ENCODE measurements at places on chromosomes 6 and 20.

GRCh38 chr6:46651816-46652215, 802 bp downstream of the CYP39A1 start:
- no peak for DNase-seq

DNA sequence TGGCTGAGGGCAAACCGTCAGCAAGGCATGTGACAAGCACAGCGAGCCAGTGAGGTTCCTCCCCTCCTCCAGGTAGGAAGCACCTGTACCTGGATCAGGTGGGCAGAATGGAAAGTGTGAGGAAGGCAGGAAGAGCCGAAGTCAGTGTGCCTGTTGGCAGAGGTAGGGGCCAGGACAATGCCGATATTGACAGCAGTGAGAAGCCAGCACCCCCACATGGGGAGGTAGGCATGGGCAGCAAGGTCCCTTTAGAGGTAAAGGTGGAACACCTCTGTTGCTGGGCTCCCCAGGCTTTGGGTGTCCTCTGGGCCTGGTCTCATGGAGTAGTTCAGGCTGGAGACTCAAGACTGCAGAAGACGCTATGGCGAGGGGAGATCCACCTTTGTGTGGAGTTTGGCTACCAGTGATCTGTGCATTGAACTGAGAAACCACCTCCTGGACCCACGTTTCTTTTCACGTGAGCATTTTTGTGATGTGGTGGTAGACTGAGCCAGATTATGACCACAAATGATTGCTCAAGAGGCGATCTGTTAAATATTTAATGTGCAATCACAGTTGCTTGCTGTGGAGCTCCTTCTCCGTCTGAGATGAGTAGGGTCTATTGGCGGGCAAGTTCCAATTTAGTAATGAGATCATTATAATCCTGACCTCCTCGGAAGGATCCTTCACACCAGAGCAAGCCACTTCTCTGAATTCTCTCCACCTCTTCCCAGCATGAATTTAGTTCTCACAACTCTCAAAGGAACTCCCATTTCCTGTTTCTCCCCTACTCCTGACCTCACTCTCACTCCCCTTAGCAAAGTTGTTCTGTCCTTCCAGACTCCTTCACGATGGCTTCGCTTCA, 174.8 kb downstream of the CDH26 start:
- no peak for DNase-seq

DNA sequence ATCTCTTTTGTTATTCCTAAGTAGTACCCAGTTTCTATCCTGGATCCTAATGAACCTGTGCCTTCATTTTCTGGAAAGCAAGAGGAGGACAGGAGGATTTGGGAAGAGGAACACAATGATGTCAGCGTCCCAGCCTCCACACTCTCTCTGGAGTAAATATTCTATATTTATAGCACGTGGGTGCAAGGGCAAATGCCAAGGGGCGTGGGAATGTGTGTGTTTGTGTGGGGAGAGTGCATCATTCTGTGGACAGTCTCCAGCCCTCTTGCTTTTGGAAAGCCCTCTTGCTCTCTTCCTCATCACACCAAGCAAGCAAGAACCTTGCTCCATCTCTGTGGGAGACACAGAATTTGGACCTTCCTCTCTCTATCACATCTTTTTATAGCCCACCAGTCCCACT, 103.2 kb upstream of the EMILIN3 start:
- no peak for DNase-seq

DNA sequence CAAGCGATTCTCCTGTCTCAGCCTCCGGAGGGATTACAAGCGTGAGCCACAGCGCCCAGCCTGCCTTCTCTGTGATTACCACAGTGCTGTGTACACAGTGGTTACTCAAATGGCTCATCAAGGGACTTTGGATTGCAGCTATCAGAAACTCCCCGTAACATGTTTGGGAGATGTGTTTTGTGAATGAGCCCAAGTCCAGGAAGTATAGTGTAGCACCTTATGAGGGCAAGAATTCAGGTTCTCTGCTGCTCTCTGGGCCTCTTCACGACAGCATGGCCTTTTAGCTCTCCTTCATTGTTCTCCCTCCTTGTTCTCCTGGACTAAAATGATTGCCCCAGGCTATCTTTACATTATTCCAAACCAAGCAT, 34.1 kb upstream of the RPL7L1 start:
- no peak for DNase-seq

DNA sequence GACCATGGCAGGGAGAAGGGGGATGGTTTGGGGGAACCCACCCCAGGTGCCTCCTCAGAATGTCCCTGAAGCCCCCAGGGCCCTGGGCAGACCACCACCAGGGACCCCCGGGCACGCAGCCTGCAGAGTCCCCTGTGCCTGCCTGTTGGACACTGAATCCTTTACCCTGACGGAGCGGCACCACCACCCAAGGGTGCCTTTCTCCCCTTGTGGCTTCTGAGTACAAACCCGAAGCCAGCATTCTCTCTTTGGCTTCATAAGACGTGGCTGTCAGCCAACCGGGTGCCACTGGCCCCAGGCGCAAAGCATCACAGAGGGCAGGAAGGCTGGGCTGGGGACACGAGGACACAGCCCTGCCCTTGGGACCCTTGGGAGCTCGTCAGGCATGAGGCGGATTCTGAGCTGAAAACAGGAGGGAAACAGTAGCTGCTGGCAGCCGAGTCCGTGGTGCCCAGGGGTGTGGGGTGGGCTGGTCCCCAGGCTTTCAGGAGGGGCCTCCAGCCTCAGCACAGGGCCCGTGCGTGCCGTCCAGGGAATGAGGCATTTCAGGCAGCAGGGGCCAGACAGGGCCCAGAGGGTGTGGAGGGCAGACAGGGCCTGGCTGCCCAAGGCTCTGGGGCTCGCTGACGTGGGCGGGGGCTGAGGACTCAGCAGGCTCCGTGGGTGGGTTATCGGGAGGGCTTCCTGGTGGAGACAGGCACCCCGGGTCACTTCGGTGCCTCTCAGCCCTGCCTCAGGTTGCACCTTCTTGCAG, 3.5 kb downstream of the COL9A3 start:
- DNase-seq: no peak

- DNase-seq: no peak
Measured at GRCh38 chr6:80769106-80769505, 662.6 kb downstream of the BCKDHB start.

- DNase-seq: no peak
Measured at GRCh38 chr6:155970876-155971708, 515.5 kb upstream of the NOX3 start.

- DNase-seq: no peak
Measured at GRCh38 chr6:147811913-147812629, 303.6 kb downstream of the SAMD5 start.

GRCh38 chr6:118146584-118146983, 239.5 kb downstream of the SLC35F1 start:
- DNase-seq: no peak

DNA sequence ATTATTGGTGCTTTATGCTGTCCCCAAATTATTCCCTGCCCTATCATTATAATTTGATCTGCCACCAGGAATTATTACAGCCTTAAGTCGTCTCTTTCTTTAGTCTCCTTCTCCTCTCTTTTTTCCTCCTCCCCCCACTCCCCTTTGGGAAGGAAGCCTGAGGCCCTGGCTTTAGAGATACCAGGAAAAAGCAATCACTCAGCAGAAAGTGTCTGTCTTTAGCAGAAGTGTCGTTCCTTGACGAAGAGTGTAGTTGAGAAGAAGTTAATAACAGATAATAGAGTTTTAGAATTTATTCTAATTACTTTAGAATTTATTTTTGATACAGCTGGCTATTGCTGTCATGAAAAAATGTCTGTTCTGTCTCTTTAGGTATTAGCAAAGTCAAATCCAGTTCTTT, 16.5 kb downstream of the LIN28B start:
- no peak for DNase-seq

GRCh38 chr20:35902545-35902941, 51.8 kb downstream of the SCAND1 start:
- DNase-seq: no peak

- DNase-seq: no peak
Measured at GRCh38 chr20:57762531-57763234, 52.9 kb upstream of the PMEPA1 start.

- DNase-seq: no peak
Measured at GRCh38 chr6:143545976-143546547, 34.5 kb upstream of the FUCA2 start.

Data from forelimb muscle (tissue), 1 donor.